ENCODE measurements at places on chromosomes 6 and 20.

DNA sequence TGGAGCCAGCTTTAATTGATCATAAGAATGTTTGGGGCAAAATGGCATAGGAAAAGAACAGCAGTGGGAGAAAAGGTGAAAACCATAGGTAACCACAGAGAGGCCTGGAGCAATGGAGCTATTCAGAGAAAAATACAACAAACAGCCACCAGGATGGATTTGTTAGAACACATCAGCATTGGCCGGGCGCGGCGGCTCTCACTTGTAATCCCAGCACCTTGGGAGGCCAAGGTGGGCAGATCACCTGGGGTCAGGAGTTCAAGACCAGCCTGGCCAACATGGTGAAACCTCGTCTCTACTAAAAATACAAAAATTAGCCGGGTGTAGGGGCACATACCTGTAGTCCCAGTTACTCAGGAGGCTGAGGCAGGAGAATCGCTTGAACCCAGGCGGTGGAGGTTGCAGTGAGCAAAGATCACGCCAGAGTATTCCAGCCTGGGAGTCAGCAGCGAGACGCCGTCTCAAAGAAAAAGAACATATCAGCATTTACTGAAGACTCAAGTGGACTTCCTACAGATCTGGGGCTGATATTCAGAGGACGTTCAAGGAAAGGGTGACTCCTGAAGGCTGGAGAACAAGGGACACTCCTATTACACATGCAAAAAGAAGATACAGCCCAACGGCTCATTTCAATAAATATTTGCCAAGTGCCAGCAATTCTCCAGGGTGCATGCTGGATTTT is 20.2 kb downstream of the SNHG17 start:
- DNase-seq = no peak

DNA sequence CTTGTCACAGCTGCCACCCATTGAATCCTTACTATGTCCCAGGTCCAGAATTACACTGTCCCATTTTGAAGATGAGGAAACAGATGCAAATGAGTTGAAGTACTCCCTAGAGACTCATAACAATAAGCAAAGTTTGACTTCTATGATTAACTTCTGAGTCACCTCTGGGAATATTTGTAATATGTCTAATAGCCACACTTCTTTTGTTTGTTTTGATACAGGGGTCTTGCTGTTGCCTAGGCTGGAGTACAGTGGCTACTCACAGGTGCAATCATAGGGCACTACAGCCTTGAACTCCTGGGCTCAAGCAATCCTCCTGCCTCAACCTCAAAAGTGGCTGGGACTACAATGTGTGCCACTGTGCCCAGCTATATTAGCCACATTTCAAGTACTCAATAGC is 11.4 kb upstream of the SOX12 start:
- DNase-seq = no peak

DNA sequence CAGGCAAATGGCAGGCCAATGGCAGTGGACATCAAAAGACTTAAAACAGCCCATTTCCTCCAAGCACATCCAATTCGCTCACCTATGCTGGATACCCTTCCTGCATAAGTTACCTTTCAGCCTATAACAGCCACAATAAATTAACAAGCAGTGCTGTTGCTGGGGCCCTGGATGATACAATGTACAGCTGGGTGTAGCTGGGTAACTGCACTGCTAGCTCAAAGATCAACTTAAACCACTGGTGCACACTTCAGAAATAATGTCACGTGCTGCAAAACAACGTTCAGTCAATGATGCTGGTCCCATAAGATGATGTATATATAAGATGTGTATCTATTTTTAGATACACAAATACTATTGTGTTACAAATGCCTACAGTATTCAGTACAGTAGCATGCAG is 13.6 kb downstream of the IL20RA start:
- no peak for DNase-seq

DNA sequence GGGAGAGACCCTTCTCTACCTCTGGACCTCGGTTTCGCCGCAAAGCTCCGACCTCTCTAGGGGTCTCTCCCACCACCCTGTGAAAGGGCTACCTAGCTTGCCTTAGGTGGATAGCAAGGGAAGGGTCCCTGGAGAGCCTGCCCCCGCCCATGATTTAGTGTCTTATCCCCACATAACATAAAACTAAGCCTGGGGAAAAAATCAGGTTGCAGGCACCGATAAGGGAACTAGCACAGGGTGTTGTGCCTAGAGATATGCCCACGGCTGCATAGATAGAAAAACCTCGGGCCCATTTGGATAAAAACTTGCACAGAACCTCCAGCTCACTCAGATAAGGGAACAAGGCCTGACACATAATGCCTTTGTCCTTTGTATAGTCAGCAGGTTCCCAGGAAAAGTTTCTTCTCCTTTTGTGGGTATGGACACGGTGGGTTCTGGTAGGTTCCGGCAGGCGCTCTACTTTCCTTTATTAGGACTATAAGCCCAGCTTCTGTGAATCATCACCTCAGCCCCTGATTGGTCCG is 846 bp downstream of the ZSCAN31 start:
- no peak for DNase-seq

DNA sequence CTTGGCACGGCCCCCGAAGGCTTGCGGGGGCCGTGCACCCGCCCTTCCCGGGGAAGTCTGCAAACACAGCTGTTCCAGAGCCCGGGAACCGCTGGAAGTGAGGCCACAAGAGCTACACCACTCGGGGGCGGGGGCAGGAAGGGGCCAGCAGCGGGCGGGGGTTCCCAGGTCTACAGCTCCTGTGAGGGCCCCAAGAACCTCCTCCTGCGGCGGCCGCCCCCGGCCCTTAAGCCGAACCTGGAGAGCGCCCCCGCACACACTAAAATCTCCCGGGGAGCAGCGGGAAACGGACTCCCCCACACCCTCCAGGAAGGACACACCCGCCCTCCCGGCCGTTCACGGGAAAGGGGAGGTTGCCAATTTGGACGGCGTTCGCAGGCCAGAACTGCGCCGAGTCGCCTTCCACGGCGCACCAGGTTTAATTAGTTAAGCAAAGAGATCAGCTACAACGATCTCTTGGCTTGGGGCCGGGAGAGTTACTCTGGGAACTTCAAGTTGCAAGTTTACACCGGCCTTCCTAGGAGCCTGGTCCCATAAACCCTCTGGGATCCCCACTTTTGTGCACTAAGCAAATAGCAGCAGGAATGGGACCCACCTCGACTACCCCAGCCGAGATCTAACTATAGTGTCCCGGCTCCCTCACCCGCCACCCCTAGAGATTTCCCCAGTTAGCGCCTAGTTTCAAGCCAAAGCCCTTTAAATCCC is 1.7 kb downstream of the JAG1 start:
- DNase-seq = no peak

GRCh38 chr6:158164579-158165170 is 3.4 kb downstream of the SERAC1 start:
- no peak for DNase-seq

DNA sequence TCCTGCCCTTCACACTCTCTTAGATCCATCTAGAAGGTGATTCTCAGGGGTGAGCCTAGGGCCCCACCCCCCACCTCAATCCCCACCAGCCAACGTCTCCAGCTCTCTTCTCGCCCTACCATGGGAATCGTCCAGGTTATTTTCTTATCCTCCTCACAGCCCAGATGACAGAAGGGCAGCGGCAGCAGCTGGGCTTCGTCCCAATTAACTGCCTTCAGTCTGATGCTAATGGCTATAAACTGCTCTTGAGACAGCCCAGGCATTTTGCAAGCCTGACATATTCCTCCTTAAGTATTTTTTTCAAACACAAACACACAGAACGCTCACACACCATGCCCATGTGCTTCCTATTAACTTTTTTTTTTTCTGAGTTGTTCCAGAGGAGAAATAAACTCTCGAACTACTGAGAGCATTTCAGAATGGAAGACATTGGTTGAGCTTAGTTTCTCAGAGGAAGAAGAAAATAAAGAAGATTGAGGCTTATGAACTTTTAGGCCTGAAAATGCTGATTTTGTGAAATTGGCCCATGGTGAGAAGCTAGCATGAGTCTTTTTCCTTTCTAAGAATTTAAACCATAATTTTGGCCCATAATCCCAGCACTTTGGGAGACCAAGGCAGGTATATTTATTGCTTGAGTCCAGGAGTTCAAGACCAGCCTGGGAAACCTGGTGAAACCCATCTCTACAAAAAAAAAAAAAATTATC is 124.6 kb downstream of the EYA2 start:
- DNase-seq = no peak

DNA sequence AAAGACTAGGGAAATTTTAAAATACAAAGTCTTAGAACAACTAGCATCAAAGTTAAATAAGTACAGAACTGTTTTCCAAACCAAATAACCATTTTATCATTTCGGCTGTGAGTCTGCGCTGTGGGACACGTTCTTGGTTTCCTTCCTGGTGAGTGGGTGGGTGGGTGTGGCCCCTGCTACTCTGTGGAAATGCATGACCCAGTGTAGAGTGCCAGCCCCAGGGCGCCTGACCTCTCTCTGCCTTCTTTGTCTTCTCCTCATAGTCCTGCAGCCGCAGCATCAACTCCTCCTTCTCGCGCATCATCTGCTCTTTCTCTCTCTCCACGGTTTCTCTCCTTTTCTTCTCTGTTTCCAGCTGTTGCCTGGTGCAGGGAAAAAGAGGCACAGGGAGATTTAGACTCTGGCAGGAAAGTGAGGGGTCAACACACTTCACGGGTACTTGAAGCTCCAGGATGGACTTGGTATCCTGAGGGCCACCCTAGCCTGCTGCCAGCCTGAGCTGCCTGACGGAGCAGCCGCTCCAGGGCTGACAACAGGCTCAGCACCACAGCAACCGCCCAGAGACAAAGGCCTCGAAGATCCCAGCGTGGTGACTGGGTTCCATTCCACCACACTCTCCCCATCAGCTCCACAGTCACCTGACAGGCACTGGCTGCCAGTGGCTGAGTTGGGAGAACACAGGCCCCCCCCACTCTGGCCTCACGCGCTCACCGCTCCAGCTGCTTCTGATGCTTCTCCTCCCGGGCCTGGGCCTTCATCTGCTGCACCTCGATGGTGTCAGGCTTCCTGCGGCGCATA is 48.4 kb downstream of the EZR start:
- DNase-seq = no peak

GRCh38 chr6:10613723-10614122 is 80.7 kb downstream of the C6orf52 start:
- DNase-seq = no peak

DNA sequence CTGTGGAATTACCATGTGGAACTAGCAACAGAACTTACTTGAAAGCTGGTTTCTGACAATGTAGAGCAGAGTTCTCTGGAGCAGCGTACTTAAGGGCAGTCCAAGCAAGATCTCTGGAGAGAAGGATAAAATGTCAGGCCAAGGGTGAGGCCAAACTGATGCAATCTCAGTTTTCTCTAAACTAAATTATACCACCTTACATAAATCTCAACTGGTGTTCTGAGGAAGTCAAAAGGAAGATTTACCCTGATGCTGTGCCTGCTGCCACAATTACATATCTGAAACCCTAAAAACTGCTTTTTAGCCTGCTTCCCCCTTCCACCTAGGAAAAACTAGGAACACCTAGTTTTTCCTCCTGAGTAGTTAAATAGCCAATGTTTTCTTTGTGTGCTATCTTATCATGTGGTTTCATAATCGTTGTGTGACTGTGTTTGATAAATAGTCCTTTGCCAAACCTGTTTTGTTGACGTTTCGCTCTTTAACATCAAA is 28.1 kb downstream of the NCOA7 start:
- no peak for DNase-seq

DNA sequence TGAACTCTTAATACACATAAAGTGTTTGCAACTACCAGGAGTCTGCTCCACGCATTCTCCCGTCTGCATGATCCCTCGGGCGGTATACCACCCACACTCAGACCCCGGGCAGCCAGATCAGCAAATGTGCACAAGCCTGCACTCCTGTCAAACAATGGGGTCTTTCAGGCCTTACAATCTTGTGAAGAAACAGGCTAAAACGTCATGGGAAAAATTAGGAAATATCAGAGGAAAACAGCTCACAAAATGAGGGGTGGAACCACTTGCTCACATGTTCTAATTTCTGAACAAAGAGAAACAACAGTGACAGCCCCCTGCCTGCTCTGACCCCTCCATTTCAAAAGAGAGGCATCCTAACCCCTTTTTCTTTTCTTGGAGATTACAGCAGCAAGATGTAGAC is 69.4 kb downstream of the BACH2 start:
- DNase-seq = no peak

- DNase-seq = no peak
These were observed 47.3 kb downstream of the LY86 start for GRCh38 chr6:6635869-6636268.

DNA sequence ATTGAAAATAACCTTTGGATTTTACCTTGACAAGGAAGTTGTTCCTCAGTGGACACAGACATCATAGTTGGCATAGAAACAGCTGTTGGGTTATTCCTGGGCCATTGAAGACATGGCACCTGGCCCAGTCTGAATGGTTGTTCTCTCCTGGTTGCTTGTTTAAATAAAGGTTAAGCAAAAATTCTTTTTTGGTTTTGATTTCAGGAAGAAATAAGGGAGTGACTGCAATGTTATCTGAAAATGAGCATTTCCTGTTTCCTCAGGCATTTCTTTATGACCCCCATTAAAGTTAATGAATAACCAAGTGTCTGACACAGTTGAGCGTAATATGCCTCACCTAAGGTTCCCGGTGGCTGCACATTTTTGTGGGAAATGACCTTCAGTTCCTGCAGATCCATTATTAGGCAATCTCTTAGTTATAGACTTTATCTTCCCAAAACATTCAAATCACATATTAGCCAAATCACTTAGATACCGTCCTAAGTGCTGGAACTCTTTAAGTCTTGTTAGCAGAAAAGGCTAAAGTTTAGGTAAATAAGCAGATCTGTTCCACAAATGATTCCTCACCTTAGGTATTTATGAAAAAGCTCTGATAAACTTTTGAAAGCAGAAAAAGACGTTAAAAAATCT is 648.7 kb upstream of the FLRT3 start:
- DNase-seq = no peak

- DNase-seq = no peak
These were observed 132.5 kb upstream of the PHACTR3 start for GRCh38 chr20:59471653-59472421.

DNA sequence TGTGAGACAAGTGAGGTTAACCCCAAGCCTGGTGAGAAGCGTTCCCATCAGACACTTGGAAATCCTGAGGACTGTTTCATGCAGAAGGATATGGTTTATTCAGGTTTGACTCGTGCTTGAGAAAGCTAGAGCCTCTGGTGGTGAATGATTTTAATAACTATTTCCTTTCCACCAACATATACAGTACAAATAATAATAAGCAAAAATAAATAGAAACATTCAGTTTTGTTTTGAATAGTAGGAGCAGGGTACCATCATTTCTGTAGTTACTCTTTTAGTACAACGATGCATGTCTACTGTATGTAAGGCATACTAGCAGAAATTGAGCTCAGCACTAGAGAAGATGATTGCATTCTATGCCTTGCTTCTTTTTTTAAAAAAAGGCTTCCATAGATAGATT is 33.5 kb downstream of the PLG start:
- no peak for DNase-seq

DNA sequence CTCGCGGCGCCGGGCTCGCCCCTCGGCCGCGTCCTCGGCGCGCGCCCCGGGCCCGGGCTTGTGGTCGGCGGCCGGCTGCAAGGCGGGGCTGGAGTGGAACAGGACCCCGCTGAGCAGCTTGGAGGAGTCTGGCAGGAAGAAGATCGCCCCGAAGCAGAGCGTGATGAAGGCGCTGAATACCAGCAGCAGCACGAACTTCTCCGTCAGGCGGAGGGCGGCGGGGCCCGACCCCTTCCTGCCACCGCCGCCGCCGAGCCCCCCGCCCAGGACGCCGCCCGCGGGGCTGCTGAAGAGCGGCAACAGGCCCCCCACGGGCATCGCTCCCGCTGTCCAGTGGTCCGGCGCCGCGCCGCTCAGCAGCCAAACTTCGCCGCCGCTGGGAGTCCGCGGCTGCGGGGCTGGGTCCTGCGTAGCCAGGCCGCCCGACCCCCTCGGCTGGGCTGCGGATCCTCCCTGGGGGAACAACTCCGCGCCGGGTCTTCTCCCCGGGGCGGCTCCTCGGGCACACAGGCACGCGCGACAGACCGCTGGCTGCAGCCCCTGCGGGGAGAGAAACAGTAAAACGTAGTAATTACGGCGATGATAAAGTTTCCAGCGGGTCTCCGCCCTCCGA is 707 bp downstream of the MAN1A1 start:
- no peak for DNase-seq
